ENCODE measurements at places on chromosomes 7 and 10.

- DNase-seq: no peak
Observed at GRCh38 chr10:5694573-5694972, 9.9 kb downstream of the TASOR2 start.

GRCh38 chr7:28986028-28986764 is 28.1 kb upstream of the TRIL start:
- DNase-seq: no peak

- DNase-seq: no peak
Observed at GRCh38 chr7:121077165-121077630, 88.7 kb downstream of the CPED1 start.

DNA sequence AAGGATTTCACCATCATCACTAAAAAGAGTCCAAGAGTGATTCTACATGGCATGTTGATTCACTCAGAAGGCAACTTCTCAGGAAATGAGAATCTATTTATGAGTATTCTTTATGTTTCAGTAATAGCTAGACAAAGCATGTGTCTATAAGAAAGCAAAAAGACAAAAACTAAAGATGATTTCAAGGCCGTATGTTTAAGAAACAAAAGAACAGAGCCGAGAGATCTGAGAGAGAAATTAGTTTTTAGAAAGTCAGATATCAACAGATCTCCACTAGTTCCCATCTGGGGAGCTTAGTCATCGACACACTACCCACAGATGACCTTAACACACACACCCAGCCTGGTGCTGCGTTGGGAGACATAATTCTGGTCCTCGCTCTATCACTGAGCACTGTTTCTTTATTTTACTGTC is 21.0 kb downstream of the PIP4K2A start:
- DNase-seq: no peak

DNA sequence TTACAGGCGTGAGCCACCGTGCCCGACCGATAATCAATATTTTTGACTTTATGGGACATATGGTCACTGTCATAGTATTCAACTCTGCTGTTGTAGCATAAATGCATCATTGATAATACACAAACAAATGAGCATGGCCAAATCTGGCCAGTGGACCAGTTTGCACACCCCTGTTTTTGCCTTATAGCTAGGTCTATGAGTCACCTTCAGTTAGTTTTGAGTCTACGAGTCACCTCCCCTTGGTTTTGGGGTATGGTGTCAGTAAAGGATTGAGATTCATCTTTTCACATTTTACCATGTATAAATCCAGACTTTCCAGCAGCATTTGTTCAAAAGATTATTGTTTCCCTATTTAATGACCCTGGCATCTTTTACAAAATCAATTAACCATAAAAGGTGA is 362.5 kb upstream of the NRP1 start:
- no peak for DNase-seq
